ENCODE measurements at places on chromosomes 2 and 18.
A peak's percentile ranks its signal among the peaks of the same experiment; 100 is the strongest.

GRCh38 chr2:160994141-160995002, 165.9 kb upstream of the TANK start:
- peak; percentile 87 for DNase-seq

DNA sequence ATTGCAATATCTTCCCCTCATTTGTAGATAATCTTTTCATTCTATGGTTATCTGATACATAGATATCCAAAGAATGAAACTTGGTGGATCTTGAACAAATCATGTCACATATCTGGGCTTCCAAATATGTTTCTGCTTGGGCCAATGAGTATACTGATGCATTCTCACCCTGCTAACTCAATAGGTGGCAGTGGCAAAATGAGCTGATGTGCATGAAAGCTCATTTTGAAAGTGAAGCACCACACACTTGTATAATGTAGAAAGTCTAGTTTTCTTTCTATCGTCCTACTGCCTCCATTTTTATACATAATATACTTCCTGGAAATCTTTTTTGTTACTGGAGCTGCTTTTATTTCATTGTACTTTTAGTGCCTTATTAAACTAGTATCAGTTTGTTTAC, 208.2 kb downstream of the PRKCE start:
- no peak for DNase-seq

- no peak for DNase-seq
These were observed 244.3 kb downstream of the BABAM2 start for GRCh38 chr2:28134857-28135256.

GRCh38 chr18:2337552-2338141, 233.7 kb downstream of the METTL4 start:
- DNase-seq = no peak

DNA sequence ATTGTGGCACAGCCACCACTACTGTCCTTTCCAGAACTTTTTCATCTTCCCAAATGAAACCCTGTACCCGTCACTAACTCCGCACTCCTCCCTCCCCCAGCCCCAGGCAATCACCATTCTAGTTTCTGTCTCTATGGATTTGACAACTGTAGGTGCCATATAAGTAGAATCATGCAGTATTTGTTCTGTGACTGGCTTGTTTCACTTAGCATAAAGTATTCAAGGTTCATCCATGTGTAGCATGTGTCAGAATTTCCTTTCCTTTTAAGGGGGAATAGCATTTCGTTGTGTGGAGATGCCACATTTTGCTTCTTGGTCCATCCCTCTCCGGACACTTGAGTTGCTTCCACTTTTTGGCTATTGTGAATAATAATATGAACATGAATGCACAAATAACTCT, 842 bp upstream of the CKAP2L start:
- no peak for DNase-seq

DNA sequence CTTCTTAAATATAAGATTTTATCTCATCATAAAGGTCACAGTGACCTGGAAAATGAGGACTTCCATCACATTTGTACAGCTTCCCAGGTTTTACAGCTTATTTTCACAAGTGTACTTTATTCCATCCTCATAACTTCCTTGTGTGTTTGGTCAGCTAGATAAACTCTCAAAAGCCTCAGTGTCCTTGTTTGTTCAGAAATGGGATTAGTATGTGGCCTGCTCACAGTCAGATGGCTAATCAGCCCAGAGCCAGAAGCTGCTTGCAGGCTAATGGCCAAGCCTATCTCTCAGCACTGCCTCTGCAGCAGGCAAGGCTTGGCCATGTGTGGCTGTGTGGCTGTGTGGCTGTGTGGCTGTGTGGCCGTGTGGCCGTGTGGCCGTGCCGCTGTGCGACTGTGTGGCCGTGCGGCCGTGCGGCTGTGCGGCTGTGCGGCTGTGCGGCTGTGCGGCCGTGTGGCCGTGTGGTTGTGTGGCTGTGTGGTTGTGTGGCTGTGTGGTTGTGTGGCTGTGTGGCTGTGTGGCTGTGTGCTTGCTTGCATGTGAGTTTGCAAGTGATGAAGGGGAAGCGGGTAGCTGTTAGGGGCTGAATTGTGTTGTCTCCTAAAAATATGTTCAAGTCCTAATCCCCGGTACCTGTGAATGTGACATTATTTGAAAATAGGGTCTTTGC, 233.0 kb upstream of the TNP1 start:
- DNase-seq = no peak

All from AG09319 (cell line).